ENCODE measurements at places on chromosomes 4 and X. TPM values are rescaled to one million over a fixed set of nuclear protein-coding genes. Genes with fewer than 3 reads are reported as not detected.

DNA sequence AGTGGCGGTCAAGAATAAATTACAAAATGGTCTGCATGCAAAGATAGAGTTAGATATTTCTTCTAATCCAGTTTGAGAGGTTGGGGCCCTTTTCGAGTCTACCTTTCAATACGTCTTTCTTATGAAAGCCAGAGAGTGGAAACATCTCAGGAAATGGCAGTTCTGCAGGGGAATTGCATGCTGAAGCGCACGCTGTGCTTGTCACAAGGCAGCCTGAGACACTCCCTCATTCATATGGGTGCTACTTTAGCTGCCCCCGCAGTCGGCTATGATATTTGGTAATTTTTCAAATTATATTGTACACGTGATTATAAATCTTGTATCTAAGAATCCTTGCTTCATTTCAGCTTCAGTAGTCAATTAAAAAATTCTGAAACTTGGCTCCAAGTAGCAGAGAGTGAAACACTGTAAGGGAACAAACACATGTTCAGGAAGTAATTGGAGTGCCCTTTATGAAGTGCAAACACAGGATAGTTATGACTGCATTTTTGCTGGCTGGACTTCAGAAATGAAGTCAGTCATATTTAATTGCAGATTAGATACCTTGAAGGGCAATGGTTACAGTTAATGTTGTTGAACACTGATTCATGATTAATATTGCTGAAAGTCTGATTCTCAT is 145.5 kb upstream of the NAP1L5 start:
- DNase-seq, result no peak

GRCh38 chr4:168654104-168654847 is 157.4 kb downstream of the PALLD start:
- DNase-seq, result no peak

DNA sequence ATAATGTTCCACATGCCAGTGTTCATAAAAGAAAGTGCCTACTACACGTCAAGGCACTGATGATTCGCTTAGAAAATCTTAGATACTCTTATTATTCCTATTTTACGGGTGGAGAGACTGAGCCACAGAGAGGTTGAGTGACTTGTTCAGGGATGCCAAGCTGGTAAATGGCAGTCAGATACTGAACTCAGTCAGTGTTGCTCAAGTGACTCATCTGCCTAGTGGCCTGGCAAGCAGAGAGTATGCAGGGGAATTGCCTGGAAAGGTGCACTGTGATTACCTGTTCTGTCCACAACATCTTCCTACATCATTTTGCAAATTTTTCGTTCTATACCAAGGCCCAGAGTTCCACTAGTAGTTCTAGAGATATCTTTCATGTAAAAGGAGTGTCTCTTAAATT is 68.4 kb downstream of the RAPGEF2 start:
- no peak for DNase-seq

DNA sequence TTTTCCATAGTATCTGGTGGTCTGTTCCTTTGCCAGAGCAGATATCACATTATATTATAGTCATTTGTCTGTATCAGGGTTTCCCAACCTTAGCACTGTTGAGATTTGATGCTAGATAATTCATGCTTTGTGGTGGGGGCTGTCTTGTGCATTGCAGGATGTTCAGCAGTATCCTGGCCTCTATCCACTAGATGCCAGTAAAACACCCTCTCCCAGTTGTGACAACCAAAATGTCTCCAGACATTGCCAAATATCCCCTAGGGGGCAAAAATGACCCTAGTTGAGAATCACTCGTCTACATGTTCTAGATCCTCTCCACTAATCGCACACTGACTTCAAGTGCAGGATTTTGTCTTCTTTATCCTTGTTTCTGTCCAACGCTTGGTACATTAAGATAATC is 160.8 kb downstream of the FANCB start:
- no peak for DNase-seq

- DNase-seq, result peak; percentile 78
Observed at GRCh38 chr4:105619188-105619931, 66.9 kb downstream of the ARHGEF38 start.

DNA sequence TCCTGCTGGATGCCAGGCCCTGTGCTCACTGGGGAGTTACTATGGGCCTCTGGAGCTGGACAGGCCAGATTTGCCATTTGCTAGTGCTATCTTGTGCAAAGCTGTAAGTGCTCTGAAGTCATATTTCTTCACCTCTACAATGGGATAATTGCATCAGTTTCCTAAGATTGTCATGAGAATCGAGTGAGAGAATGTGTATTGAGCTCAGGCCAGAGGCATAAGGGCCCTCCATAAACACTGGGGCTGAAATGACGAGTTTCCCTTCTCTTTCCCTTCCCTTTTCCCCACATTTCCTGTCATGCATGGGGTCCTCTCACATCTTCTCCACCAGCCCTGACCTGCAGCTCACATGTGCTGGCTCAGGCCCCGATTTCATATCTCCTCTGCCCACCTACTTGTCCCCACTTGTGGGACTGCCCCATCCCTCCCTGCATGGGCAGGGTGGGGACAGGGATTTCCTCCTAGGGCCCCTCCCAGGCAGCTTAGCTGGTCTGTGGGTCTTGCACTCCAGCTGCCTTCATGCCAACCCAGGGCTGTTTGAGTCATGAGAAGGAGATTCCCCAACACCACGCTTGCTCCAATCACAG is 358.8 kb downstream of the MID1IP1 start:
- DNase-seq, result no peak

DNA sequence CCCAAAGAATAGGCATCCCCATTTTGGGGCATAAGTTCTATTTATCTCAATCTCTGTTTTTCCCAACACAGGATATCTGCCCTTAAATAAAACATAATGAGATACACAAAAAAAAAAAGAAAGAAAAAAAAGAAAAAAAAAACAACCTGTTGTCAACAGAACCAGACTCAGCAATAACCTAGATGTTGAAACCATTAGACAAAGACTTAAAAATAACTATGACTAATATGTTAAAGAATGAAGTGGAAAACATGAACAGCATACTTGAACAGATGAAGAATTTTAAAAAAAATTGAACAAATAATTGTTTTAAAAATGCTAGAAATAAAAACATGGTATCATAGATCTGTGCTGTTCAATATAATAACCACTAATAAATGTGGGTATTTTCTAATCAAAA is 93.4 kb upstream of the RXFP1 start:
- no peak for DNase-seq

DNA sequence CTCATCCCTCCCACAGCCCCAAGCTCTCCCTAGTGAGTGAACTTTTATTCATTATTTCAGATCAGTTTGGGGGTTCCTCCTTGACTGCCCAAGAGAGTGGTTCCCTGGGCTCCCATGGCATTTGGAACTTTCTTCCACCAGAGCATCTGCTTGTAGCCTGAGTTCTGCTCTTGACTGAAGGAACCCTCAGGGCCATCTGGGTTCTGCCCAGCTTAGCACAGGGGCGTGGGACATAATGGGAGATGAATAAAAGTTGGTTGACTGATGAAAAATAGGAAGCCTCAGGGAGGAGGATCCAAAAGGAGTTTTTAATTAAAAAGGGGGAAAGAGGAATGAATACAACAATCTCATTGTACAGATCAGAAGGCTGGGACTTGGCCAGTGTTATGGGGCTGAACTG is 73.4 kb downstream of the CYTL1 start:
- no peak for DNase-seq

DNA sequence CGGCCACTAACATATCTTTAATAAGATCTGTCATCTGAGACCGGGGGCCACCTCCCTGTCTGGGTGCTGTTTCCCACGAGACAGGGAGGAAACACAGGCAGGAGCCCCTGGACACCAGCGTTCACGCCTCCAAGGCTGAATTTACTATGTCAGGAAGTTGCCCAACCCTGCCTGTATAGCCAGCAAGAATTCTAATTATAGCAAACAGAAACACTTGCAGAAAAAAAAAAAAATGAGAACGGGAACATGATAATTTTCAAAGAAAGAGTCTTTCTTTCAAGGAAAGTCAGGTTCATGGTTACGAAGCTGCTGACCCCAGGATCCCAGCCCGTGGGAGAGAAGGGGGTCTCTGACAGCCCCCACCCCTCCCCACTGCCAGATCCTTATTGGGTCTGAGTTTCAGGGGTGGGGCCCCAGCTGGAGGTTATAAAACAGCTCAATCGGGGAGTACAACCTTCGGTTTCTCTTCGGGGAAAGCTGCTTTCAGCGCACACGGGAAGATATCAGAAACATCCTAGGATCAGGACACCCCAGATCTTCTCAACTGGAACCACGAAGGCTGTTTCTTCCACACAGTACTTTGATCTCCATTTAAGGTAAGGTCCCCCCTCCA is at the start of gene IL3RA:
Gene IL3RA, plus strand, starts transcription at position 455 of the 613 bp plus-strand sequence. CDS start 4,981 bp downstream, outside the sequence.
- DNase-seq, result no peak

GRCh38 chr4:185819144-185819543 is 7.2 kb upstream of the SORBS2 start:
- no peak for DNase-seq

DNA sequence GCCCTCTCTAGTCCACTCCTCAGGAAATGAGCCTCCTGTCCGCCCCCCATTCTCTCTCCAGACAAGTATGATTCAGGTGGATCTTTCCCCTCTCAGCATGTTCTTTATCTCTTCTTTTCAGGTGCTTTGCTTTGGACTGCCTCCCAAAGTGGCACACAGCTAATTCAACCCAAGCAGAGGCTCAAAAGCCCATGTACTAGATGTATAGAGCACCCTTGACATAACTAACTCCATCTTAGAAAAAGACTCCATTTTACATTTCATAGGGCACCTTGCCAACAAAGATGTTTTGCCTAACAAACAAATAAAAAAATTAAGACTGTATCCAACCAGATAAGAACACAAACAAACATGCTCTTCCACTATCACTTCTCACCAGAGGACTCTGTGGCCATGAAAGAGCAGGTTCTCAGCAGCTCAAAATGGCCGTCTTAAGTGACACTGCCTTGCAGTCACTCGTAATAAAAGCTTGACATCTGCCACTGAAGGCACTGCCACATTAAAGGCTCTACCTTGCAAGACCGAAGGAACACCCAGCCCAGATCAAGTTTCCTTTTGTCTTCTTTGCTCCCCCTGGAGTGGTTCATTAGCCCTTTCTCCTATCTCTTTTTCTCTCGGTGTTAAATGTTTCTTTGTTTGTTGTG is 84.9 kb upstream of the TAB3 start:
- no peak for DNase-seq

GRCh38 chr4:77777135-77777807 is 41.9 kb downstream of the CNOT6L start:
- DNase-seq, result no peak

The ZFP92 gene
- total RNA-seq, result 0.85 TPM

The GAB3 gene
- total RNA-seq, result 7.6 TPM

Measured in sciatic nerve (tissue), 2 donors.